IPS-NIHi11 (cell line): ENCODE measurements at places on chromosomes 3 and 15.

DNA sequence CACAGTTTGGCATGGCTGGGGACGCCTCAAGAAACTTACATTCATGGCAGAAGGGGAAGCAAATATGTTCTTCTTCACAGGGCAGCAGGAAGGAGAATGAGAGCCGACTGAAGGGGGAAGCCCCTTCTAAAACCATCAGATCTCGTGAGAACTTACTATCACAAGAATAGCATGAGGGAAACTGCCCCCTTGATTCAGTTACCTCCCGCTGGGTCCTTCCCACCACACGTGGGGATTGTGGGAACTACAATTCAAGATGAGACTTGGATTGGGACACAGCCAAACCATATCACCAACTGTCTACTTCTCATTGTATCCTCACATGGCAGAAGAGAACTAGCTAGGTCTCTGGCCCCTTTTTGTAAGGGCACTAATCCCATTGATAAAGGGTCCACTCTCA lies 30.5 kb downstream of the CCDC32 start:
- DNase-seq, result no peak

DNA sequence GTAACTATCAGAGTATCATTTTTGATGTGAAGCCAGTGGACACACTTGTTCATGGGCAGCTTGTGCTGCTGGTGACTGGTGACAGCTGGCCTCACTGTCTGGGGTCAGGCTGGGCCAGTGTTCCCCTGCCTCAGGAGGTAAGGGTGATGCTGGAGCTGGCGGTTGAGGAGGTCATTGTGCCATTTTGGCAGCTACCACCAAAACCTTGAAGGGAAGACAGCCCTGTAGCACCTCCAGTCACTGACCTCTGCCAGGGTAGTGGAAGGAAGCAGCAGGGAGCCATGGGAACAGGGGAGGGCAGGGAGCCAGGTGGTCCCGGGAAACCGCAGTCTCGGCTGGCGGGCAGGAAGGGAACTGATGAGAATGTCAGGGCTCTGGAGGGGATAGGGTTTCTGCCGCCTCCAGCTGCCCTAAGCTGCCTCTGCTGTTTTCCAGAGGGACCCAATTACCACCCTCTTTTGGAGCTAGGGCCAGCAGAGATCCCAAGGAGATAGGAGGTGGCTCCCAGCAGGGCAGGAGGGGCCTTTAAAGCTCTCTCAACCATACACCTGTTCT lies 24.8 kb downstream of the FOXL2NB start:
- no peak for DNase-seq

DNA sequence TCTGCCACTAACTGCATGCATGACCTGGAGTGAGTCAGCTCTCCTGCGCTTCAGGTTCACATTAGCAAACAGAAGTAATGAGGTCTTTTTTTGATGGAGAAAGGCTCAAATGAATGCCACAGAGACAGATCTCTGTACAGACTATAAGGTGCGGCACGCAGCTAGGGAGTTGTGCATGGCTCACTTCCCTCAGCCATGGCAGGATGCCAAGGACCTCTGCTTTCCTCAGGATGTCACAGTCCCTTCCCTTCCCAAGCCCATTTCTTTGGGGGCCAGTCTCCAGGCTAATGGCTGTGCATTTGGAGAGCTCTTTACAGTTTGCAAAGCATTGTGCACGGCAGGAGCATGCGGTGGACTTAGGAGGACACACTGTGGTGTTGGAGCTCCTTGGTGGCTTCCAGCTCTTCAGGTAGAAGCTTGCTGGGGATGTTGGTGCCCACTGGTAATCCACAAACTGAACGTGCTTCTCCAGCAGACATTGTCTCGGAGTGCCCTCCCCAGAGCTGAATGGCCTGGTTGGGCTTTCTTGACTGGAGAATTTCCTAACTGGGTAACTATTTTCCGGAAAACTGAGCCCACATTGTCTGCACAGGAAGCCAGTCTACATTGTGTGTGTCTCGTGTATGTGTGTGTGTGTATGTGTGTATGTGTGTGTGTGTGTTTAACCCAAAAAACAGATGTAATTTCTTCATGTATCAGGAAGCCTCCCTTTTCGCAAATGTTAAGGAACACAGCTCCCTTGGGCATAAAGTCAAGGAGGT lies 172.5 kb upstream of the TLE3 start:
- DNase-seq, result no peak

DNA sequence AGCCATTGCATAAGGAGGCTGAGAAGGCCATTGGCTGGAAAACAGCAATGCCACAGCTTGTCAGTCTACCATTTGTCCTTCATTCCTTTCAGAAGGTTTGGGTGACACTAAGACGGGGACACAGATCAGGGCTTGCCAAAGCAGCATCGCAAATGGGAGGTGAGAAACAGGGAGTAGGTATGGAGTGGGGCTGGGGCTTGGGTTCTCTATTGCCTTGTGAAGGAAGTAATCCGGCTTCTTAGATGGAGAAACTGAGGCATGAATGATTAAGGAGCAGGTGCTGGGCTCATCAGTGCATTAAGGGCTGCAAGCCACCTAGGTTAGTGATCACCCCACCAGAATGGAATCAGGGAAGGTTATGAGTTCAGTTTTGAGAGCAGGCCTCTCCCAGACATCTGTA lies 115.6 kb upstream of the NMNAT3 start:
- no peak for DNase-seq

- no peak for DNase-seq
These were observed 228.9 kb upstream of the PRICKLE2 start for GRCh38 chr3:64454179-64454578.

GRCh38 chr15:81895723-81896122 lies 150.1 kb downstream of the MEX3B start:
- no peak for DNase-seq
